ENCODE measurements at places on chromosomes 7 and 10.
A peak's percentile ranks its signal among the peaks of the same experiment; 100 is the strongest.

- no peak for DNase-seq
Measured at GRCh38 chr10:116636976-116637375, 16.2 kb downstream of the PNLIPRP2 start.

- no peak for DNase-seq
Measured at GRCh38 chr10:71447676-71448075, 51.0 kb downstream of the CDH23 start.

DNA sequence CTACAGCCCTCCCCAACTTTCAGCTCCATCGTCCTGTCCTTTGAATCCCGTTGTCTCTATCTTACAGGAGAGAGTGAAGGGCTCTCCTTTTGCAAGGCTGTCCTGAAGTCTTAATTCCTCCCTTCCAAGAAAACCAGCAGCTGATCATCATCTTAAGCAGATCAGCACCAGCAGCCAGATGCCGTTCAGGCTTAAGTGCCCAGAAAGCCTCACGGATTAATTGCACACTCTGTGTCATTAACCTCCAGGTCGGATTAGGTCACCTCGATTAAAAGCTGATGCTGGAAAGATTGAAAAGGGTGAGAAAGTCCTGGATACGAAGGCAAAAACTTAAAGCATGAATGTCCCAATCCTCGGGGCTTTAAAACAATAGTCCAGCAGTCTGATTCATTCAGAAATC lies 24.8 kb upstream of the ADARB2 start:
- DNase-seq, result no peak

- DNase-seq, result no peak
Measured at GRCh38 chr10:80540136-80540535, 2.4 kb downstream of the SH2D4B start.

DNA sequence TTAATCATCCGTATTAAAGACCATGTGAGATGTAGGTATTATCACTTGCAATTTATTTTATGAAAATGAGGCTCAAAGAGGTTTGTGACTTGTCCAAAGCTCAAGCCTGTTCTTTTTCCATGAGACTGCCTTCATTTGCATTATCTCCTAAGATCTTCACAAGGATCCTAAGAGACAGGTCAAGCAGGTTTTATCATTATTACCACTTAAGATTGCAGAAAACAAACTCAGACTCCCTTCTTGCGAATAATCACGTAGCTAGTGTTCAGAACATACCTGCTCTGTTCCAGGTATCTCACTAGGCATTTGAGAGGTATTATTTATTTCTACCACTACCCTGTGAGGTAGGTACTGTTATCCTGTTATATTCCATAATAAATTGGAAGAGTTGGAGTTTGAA lies 64.8 kb downstream of the ZNRF2 start:
- DNase-seq, result no peak

- no peak for DNase-seq
Measured at GRCh38 chr10:58048936-58049335, 218.8 kb downstream of the IPMK start.

GRCh38 chr7:100571829-100572116 lies 1.9 kb downstream of the SAP25 start:
- no peak for DNase-seq

GRCh38 chr7:116173051-116174028 lies 37.0 kb upstream of the TES start:
- DNase-seq, result no peak

DNA sequence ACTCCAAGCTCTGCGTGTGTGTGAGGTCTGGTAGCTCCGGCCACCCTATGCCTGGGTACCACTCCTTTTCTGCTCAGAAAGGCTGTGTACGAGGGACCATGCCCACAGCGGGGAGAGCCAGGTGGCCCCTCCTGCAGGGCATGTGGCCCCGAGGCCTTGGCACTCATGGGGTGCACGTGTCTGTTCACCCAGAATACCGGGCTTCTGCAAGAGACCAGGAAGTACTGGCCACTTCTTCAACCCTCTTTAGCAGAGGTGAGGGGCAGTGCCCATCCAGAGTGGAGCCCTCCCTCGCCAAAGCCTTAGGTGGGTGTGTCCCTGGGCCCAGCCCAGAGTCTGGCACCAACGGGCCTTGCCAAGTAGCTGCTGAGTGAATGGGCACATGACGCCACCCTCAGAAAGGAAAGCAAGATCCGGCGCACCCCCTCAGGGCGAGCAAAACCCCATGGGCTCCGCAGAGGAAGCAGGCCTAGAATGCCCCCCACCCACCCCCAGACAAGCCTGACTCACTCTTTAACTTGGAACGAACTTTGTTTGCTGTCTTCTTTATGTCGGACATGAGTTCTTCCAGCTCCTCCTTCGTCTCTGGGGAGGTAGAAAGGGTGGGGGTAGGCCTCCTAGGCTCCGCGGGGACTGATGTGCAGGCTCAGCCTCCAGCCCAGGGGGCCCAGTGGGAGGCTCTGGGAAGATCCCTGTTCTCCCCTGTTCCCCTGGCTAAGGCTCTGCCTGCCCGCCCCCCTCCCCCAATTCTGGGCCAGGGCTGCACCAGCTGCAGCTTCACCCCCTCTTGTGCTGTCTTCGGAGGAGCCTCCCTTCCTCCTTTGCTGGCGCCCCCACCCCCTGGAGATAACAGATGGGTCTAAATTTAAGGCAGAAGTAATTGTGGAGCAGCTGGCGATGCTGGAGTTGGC lies 14.6 kb downstream of the STX1A start:
- no peak for DNase-seq

- DNase-seq, result no peak
Measured at GRCh38 chr10:73841526-73842285, 30.3 kb upstream of the NDST2 start.

GRCh38 chr7:143387156-143387975 lies 6.2 kb downstream of the ZYX start:
- no peak for DNase-seq

GRCh38 chr10:13352519-13352918 lies 4.4 kb upstream of the SEPHS1 start:
- DNase-seq, result no peak

DNA sequence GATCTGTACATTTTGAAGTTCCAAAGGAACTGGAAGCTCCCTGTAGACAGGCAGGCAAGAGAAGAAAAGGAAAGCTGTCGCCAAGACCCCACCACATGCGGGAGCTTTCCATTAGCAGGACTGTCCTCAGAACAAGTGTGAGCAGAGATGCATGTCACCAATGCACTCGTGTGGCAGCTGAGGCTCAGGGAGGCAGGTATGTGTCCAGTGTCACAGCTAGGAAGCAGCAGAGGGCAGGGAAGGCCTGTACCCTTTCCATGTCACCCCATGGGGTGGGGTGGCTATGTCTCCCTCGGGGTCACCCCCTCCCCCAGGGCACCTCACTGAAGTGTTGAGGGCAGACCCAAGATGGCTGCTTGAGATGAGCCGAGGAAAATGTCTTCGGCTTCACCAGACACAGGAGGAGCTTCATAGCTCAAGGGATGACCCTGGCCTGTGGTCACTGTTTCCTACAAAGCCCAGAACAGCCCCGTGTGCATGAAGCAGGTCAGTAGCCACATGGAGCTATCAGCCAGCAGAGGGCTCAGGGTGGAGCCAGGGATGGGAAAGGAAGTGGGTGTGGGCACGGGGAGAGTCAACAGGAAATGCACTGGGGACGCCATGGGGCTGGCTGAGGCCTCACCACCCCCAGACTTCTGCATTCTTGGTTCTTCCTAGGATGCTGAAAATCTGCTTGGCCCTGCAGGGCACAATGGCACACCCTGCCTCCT lies 96.6 kb downstream of the FAM53B start:
- peak; percentile 64 for DNase-seq

DNA sequence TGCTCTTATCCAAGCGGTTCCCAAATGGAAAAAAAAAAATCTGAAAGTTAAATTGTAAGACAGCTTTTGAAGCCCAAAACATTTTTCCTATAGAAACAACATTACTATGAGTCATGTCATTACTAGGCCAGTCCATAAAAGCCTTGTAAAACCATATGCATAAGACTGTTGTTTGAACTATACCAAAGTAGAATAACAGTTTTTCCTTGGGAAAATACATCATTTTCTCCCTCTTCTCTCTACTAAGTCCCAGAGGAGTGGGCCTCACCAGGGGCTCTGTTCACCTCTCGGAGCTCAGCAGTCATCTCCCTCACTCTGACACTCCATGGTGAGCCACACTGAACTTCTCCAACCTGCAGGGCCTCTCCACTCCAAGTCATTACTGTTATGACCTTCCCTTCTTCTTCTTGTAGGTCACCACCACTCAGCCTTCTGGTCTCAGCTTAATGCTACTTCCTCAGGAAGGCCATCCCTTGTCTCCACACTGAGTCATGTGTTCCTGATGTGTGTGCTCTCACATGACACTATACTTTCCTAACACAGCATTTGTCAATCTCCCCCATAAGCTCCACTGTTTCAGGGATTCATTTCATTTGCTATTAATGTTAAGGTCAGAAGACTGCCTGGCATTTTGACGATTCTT lies 32.5 kb downstream of the ZNF438 start:
- no peak for DNase-seq

- no peak for DNase-seq
Measured at GRCh38 chr7:66669088-66669487, 40.4 kb downstream of the KCTD7 start.

DNA sequence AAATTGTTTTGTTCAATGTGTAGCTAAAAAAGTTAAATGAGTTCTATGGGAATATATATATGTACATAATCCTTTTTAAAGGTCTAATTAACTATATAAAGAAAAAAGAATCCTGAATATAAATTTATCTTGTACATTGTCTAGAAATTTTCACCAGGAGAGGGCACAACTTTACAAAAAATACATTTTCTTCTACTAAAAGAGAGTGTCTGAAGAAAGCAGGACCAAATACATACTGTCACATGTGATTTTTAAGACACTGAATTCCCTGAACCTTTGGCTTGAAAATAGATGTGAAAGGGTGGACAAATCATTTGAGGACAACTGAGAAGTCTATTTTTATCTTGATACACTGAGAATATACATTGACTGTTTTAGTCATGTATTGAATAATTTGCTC lies 204.3 kb downstream of the DGKB start:
- no peak for DNase-seq

- no peak for DNase-seq
Measured at GRCh38 chr7:47803025-47803424, 145.2 kb downstream of the PKD1L1 start.

- no peak for DNase-seq
Measured at GRCh38 chr7:108072739-108073138, 57.4 kb downstream of the LAMB4 start.

DNA sequence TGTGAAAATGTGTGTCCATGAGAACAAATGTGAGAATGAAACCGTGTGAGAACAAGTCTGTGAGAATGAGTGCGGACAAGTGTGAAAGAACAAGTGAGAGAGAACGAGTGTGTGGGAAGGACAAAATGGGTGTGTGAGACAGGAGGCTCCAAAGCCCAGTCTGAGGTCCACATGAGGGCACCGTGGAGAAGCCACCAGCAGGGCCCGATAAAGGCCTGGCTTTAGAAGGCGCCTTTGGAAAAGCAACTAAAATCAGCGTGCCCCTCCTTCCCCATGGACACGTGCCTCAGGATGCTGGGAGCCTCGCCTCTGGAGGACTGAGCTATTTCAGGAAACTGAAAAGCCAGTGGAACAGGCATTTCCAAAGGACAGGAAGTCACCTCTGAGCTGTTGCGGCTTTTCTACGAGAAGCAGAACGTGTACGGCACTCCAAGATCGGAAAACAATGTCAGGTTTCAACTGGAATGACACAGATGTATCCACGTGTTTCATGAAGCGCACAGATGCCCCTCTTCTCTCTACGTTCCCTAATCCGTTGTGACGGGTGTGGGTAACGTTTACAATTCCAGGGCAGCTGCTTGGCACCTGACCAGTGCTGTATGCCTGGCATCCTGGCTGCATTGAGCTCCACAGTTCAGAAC lies 46.4 kb downstream of the ESYT2 start:
- DNase-seq, result no peak

DNA sequence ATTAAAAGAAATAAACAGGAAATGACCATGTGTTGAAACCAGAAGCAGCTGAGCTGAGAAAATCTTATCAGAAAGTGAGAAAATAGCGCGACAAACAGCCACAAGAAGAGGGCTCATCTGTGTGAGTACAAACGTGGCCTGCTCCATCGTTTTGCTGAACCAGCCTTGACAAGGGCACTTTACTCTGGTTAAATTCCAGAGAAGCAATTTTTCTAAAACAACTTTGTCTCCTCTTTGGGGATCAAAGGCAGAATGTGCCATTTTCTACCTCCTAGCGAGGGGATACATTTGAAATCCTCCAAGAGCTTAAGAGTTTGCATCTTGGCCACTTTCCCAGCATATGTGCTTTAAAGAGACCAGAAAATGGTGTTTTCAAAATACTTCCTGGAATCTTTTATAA lies 51.3 kb upstream of the VIPR2 start:
- no peak for DNase-seq

DNA sequence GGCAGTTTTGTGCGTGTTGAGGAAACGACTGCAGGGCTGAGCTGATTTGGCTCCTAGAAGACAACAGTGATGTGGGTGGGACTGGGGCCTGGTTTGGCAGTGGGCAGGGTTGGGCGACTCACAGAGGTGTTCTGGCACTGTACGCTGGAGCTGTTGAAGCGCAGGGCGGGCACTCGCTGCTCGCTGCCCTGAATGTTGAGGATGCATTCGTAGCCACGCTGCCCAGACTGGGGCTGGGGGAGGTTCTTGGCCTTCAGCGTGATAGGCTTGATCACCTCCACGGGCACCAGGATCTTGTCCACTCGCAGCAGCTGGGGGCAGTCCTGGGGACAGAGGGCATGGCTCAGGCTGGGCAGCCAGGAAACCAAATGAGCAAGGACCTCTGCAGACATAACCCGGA lies 365.4 kb downstream of the PLXNA4 start:
- DNase-seq, result no peak

DNA sequence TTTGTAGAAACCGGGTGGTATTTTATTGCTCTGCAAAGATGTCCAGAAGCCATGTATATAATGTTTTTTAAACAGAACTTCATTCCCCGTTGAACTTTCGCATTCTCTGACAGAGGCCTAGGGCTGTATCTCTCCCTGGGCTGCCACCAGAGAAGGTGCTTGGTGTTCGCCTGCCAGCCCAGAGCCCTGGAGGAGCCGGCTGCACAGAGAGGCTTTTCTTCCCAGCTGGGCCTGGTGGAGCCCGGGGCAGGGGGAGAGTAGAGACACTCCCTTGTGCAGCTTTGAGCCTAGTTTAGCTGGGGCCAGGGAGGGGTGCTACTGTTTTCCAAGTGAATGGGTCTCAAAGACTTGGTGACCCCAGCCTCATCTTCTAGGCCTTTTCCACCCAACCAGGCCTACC lies 13.6 kb upstream of the TRIM8 start:
- no peak for DNase-seq

All from T-helper 22 cell (primary cell).